NCI-H69 (cell line): ENCODE measurements at places on chromosomes 13 and 19.
A peak's percentile ranks its signal among the peaks of the same experiment; 100 is the strongest.

DNA sequence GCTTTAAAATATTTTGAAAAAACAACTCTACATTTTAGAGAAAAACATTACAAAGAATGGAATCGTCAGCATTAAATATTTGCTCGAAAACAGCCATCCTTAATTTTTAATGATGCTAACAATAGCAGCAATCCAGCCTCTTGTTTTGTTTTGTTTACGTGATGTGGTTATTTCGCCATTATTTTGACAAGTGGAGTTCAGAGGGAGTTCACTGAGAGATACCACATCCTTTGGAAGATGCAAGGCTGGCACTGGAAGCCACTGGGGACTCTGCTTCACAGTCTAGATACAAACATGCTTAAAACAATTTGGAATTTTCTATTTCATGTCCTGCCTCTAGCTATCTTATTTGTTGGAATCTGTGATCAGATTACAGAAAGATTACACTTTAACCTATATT lies 556.3 kb downstream of the PCDH17 start:
- no peak for DNase-seq

- DNase-seq: no peak
Observed at GRCh38 chr19:4983346-4984105, 14.6 kb downstream of the KDM4B start.

GRCh38 chr19:58154287-58154678 lies 3.7 kb upstream of the ZNF329 start:
- no peak for DNase-seq

DNA sequence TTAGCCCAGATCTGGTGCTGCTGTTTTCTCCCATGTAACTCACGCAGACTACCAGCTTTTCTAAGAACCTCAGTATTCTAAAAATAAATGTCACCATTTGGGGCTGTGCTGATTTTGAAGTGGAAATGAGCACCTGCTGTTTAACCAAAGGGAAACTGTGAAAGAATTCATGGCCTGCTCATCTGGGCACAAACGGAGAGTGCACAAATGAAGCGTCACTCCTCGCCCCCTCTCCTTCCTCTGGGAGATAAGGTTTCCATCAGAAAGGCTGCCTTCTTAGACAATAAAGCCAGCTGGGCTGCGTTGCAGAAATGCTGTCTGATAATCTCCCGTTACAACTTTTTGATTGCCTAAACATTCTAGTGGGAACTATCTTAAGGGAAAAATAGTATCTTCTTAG lies 73.7 kb upstream of the SLC15A1 start:
- DNase-seq: no peak

DNA sequence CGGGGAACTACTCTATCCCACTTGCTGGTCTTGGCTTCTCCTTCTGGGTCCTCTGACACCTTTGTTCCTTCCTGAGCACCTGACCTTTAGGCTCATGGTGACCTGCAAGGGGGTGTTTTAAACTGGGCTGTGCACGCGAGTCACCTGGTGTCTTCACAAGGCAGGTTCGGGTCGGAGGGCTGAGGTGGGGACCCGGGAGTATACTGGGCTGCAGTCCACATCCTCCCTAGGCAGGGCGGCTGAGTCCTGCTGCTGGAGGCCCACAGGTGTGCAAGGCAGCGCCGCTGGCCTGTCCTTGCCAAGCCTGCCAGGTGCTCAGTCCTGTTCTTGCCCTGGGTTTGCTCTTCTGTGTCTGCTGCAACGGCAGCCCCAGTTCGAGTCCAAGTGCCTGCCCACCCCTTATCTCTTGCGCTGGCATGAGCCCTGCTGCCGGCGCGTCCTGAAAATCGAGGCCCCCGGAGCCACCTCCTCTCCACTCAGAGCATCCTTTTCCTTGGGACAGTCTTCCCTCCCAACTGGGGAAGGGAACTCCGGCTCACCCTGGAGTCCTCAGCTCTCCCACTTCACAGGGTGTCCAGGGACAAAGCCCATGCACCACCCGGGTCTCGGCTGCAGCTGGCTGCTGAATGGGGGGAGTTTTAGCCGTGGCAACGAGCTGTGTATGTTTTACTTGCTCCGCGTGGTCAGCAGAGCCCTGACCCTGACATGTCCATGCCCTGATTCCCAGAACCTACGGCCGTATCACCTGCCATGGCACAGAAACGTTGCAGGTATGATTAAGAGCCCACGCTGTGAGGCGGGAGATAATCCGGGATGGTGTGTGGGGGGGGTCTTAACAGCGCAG lies 193.5 kb downstream of the TEX29 start:
- DNase-seq: no peak

DNA sequence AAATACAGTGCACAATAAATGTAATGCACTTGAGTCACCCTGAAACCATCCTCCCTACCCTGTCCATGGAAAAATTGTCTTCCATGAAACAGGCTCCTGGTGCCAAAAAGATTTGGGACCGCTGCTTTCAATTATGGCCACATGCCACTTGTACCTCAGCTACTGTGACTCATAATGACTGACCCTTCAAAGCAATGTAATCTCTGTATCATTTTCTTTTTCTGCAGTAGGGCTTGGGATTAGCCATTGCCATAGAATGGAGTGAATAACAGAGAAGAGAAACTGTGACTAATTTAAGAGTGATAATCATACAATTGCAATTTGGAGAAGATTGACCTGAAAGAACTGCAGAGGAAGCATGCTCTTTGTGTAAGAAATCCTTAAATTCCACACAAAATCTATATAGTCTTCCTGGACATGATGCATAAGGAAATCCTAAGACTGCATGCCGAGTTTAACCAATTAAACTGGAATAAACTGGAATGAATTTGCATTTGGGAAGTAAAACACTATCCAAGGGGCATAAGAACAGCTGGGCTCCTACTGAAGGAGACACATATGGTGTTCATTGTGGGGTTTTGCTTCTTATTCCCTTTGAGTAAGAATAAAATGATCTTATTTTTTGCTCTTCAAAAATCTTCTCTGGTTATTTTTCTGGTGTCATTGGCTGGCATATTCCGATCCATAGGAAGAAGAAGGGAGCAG lies 59.5 kb upstream of the SLC7A1 start:
- DNase-seq: no peak

DNA sequence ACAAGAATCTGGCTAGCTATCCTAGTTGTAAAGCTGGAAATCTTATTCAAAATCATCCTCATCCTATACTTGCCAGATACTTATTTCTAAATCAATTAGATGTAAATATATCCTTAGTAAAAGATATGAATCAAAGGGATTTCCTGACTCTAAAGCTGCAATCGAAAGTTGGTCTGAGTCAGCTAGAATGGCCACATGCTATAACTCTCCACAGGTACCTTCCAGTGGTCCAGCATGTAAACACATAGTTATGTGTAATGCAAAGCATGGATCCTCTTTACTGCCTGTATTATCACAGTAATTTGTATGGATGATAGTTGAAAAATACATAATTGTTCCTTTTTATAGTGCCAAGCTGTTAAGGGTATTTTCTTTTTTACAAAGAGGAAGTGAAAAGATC lies 27.4 kb downstream of the SLITRK6 start:
- peak; percentile 10 for DNase-seq

GRCh38 chr13:27636589-27637288 lies 15.0 kb downstream of the POLR1D start:
- DNase-seq: peak; percentile 85

DNA sequence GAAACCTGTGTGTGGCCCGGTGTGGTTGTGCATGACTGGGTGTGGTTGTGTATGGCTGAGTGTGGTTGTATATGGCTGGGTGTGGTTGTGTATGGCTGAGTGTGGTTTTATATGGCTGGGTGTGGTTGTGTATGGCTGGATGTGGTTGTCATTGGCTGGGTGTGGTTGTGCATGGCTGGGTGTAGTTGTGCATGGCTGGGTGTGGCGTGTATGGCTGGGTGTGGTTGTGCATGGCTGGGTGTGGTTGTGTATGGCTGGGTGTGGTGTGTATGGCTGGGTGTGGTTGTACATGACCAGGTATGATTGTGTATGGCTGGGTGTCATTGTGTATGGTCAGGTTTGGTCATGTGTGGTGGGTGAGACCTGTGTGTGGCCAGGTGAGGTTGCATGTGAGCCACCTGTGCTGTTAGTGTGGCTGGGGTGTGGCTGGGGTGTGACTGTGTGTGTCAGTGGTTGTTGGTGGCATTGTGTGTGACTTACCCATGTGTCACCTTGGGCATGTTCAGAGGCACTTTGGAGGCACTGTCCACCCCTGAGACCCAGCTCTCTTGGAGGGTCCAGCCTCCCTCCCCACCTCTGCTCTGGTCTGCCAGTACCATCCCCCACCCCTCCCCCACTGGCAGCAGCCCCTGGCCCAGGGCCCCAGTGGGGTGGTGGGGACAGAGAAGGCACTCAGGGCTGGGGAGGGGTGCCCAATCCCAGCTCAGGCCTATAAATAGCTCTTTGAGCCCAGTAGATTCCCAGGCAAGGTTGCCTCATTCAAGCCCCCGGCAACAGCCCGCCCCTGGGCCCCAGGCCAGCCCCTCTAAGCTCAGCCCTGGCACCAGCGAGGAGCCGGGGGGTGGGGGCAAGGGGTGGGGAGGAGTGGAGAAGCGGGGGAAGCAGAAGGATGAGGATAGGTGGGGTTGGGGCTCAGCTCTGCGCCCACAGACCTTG lies 3.9 kb upstream of the NCAN start:
- DNase-seq: no peak

GRCh38 chr19:53980539-53981375 lies 10.7 kb upstream of the CACNG6 start:
- DNase-seq: no peak

DNA sequence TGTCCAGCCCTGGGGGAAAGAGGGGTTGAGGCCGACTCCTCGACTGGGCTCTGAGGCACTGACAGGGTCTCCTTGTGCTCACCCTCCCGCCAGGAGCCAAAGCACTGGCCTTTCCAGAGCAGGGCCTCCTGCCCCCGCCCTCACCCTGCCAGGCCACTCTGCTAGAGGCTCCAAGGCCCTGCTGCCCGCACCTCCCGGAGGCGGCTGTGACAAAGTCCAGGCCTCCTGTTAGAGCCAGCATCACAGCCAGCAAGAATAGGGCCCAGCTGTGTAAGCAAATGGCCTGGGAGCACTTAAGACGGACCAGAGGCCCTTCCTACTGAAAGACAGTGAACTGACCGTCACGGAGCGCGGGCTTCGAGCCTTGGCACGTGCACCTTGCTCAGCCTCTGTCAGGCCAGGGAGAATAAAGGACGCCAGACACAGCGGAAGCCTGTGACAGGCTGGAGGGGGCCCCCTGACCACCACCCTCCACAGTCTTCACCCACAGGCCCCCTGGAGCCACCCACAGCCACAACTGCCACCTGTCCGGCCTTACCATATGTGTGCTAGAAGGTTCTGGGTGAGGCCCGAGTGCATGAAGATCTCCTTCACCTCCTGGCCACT lies 50.9 kb downstream of the EPS15L1 start:
- DNase-seq: no peak

DNA sequence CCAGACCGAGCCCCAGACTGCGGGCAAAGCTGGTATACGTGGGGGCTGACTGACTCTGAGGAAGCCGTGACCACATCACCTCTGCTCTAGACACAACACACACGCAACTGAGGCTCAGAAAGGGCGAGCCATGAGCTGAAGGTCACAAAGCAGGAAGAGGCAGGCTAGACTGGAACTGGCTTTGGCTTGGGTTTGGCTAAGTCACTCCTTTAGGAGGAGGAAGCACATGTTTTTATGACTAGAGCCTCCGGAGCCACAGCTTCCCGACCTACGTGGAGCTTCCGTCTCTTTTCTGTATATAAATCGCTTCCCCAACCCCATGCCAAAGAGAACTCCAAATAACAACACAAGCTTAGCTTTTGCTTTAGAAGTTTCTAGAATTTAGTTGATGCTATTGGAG lies 48.0 kb downstream of the RFX2 start:
- no peak for DNase-seq

GRCh38 chr19:46951171-46951986 lies 68.3 kb upstream of the NPAS1 start:
- peak; percentile 85 for DNase-seq

DNA sequence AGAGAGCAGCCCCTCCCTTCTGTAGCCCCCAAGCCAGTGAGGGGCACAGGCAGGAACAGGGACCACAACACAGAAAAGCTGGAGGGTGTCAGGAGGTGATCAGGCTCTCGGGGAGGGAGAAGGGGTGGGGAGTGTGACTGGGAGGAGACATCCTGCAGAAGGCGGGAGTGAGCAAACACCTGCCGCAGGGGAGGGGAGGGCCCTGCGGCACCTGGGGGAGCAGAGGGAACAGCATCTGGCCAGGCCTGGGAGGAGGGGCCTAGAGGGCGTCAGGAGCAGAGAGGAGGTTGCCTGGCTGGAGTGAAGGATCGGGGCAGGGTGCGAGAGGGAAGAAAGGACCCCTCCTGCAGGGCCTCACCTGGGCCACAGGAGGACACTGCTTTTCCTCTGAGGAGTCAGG lies 4.2 kb downstream of the KLK3 start:
- peak; percentile 96 for DNase-seq

DNA sequence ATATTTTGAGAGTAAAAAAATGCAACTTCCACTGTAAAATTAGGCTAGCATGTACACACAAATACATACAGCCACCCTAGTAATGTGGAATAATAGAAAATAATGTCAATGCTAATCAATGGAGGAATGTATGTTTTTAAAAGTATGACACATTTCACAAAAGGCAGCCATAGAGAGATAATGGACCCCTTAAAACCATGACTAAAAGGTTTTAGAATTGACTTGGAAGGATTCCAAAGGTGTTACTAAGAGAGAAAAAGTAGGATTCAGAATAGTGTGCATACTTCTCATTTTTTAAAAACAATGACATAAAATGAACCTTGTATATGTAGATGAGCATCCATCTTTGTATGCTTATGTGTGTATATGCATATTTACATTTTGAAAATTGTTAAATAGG lies 597.9 kb upstream of the PCDH9 start:
- peak; percentile 20 for DNase-seq

DNA sequence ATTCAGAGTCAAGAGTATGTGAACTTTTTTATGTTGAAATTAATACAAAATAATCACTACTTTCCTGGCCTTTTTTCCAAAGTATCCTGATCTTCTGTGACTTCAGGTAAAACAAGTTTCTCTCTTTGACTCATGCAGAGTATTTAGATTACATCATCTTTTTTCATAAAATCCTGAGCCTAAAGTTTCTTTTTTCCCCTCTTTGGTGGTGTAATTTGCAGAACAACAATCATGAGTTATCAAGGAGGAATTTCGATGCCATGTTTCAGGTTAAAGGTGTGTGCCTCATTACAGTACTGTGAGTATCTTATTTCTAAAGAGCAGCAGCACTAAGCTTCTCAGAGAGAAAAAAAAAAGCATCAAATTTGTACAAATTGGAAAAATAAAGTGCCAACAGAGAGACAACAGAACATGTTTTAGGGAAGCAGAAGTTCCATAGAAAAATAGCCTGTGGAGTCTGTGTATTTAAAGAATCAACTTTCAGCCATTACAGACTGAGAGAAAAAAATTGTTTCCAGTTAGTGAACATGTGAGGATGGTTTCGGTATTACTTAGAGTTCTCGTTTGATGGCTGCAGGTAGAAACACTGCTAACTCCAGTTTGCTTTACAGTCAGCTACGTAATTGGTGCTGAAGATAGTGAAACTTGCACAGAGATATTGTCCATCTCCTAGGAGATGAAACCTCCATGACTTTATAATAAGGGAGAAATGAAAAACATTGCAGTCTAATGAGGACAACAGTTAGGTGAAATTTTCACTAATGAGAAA lies 78.1 kb upstream of the PCDH9 start:
- DNase-seq: peak; percentile 81

- peak; percentile 51 for DNase-seq
Observed at GRCh38 chr19:4278419-4279266, at the start of gene SHD. SHD (plus strand) TSS chr19:4279266; CDS start chr19:4280064, 798 bp downstream.
